ENCODE measurements at places on chromosomes 16 and 17.

DNA sequence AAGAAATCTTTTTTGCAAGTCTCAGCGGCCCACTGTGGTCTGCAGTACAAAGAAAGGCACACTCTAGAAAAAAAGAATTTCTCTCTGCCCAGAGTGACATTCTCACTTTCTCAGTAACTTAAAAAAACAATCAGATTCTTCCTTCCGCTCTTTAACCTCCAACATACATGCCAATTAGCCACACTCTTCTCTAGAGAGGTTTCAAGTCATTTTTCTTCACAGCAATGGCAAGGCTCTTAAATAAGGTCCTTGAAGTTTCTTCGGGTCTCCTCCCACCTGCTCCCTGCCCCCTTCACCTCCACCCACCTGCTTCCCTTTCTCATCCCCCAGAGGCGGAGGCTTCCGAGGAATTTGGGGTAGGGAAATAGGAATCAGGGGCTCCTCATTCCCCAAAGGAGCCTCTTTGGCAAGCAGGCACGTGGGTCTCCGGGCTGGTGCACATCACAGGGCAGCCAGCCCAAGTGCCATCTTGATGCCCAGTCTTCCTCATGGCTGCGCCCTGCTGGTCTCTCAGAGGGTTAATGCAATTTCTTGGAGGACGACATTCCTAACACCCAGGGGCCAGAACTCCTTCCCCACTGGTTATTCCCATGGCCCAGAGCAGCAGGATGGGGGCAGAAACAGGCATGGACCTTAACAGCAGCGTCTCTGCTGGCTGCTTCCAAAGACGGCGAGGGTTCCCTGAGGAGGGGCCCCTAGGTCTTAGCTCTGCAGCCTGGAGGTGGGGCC, 855 bp upstream of the MEOX1 start:
- DNase-seq: no peak

- no peak for DNase-seq
These were observed 45.4 kb downstream of the CDH1 start for GRCh38 chr16:68782198-68783174.

DNA sequence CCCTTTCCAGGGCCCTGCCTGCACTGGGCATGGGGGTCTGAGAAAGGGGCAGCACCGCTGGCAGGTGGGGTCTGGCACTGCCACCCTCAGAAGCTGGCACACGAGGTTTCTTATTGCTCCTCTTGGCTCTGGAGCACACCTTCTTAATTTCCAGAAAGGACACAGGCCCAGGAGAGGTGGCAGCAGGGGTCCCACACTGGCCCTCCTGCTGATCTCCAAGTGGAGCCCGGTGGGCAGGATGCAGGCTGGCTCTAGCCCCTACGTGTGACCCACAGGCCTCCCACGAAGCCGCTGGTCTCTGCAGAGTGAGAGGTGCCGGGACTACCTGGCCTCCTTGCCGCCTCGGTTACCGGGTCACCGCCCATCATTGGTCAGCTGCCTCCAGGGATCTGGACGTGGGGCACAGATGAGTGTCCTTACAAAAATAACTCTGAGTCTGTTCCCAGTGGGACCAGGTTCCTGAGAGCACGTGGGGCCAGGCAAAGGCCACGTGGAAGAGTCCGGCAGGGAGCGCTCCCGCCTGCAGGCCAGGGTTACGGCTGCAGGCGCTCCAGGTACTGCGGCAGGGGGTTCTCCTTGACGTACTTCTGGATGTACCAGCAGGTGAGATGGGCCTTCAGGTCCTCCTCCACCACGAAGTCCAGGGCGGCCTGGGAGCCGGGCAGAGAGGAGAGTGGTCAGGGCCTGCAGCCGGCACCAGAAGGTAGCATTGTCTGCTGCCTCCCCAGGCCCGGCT, 10.3 kb downstream of the NATD1 start:
- DNase-seq: no peak

- DNase-seq: no peak
These were observed 2.1 kb upstream of the BAIAP2 start for GRCh38 chr17:81032641-81033480.

GRCh38 chr16:22727285-22728166, 86.4 kb upstream of the HS3ST2 start:
- DNase-seq: no peak

DNA sequence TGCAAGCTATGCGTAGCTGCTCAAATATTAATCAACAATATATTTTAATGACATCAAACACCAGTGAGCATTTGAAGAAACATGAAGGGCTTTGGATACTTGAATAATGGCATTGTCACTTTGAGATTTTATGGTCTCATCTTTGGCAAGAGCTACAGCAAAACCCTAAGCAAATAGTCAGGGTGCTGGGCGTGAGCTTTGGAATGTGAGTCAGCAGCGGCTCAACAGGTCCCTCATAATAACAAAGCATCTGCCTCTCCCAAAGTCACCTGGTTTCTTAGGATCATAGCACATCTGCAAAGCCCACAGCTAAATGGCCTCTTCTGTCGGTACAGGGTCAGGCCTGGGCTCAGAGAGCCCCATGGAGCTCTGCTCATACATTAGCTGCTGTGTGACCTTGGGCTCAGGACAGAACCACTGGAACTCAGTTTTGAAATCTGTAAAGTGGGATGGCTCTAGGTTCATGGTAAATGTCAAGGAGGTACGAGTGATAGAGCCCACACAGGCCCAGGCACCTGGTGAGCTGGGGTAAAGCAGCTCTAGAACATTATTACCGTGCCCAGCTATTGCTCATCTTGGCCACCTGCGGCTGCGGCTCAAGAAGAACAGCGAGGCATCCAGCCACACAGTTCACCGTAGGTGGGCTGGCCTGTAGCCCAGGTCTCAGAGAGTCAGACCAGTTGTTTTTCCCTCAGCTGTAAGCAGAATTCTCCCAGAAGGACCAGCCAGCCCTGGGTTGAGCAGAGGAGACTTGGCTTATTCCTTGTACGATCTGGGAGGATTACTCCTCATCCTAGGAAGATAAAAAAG, 544.5 kb upstream of the CDH11 start:
- no peak for DNase-seq

DNA sequence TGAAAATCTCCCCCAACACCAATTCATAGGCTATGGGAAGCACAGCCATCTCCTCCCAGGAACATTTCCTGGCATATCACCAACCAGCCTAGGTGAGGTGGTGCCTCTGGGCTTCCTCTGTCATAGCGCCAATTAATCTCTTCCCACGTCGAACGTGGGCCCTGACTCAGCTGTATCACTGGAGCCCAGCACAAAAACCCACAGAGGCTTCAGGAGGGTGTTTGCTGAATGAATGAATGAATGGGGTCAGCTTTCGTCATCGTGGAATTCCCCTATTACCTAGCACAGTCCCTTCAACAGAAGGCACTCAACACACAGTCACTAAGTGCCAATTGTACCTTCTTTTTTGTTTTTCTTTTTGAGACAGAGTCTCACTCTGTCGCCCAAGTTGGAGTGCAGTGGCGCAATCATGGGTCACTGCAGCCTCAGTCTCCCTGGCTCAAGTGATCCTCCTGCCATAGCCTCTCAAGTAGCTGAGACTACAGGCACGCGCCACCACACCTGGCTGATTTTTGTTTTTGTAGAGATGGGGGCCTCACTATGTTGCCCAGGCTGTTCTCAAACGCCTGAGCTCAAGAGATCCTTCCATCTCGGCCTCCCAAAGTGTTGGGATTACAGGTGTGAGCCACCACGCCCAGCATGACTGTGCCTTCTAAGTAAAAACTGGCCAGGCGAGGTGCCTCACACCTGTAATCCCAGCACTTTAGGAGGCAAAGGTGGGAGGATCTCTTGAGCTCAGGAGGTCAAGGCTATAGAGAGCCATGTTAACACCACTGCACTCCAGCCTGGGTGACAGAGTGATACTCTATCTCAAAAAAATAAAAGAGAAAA, 4.1 kb downstream of the ZNF688 start:
- DNase-seq: no peak

DNA sequence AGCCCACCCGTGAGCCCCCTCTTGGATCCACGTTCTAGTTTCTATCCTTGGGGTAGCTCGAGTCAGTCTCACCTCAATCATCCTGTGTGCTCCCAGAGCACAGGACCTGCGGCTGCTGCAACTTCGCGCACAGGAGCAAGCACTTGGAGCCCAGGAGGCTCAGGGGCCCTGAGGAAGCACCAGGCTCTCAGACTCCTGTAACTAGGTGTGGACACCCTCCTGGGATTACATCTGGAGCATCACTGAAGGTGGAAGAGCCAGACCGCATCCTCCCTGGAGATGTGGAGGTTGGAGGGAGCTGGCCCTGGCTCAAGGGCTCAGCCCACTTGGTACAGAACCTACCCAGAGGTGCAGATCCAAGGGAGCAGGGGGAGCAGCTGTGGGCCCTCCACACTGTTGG, 2.7 kb downstream of the HBQ1 start:
- no peak for DNase-seq

GRCh38 chr17:75637143-75637538, 3.9 kb downstream of the SMIM5 start:
- DNase-seq: no peak

DNA sequence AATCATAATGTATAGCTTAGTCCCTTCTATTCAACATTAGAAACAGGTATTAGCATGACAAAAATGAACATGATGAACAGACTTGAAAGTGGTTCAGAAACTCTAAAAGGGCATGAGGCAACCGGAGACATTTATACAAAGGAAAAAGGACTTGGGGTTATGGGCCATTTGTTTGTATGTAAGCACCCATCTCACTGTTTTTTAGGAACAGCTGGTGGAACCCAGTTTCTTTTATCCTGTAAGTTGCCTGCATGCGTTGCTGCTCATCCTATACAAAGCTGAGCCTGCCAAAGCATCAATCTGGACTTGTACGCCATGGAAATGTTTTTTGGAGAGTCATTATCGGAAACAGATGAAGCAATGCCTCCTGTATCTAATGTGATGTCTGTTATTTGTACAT, 72.3 kb upstream of the NACA2 start:
- DNase-seq: no peak

DNA sequence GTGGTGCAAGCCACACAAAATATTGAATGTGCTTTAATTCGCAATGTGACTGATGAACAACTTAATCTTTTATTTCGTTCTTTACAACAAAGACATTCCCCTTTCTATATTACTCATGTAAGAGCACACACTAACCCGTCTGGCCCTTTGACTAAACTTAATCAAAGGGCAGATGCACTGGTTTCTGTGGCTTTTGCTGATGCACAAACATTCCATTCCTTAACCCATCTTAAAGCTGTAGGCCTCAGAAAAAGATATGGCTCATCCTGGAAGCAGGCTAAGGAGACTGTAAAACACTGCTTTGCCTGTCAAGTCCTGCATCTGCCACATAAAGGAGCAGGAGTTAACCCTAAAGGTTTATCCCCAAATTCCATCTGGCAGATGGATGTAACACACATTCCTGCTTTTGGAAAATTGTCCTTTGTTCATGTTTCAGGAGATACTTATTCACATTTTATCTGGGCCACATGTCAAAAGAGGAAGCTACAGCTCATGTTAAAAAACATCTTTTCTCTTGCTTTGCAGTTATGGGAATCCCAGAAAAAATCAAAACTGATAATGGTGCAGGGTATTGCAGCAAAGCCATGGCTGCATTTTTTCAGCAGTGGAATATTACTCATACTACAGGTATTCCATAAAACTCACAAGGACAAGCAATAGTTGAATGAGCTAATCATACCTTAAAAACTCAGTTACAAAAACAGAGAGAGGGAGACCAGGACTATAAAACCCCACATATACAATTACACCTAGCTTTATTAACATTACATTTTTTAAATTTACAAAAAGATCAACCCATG, 137.2 kb downstream of the AHSP start:
- no peak for DNase-seq

DNA sequence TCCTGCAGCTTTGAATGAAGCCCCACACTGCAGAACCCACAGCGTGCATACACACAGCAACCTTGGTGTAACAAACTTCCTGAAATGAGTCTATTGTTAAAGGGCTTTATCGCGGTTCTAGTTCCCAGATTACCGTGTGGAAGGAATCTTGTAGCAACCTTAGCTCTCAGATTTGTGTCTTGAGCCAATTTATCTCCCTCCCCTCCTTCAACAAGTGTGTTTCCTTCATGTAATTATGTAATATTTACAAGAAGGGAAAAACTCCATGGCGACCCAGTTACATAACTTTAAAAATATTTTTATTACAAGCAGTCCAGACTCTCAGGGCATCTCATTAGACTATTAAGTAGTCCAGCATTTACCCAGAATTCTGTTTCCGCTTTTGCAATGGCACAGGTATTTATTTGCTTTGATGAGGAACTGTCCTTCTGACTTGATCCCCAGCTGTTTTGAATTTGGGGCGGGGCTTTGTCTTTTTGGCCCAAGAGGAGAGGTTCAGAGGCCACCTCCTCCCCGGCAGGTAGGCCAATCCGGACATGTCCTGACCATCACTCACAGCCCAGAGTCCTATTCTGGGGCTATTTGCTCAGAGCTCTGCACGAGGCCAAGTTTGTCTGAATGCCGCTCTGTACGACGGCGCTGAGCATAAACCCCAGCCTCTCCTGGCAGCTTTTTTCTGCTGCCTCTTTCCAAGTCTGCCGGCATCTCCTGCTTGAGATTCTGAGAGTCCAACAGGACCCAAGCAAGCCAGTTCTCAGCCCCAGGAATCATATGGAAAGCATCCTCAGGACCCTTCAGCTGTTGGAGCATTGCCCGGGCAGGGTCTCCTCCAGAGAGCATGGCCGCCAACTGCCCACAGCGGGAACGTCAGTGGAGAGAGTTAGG, 35.6 kb downstream of the CLEC16A start:
- DNase-seq: no peak

DNA sequence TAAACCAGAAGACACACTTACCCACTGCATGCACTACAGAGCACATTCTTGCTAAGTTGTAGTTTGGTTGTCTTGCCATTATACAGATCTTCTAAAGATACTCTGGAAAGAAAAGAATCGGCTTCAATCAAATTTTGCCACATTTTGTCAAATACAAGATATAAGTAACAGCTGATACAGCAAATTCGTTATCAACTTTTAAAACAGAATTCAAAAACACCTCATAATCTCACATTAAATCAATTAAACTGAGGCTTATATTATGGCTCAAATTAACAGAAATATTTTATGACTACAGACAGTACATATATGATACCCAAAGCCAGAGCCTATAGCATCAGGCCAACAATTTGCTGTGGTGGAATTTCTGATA, 5.4 kb downstream of the DNAJA2 start:
- no peak for DNase-seq

DNA sequence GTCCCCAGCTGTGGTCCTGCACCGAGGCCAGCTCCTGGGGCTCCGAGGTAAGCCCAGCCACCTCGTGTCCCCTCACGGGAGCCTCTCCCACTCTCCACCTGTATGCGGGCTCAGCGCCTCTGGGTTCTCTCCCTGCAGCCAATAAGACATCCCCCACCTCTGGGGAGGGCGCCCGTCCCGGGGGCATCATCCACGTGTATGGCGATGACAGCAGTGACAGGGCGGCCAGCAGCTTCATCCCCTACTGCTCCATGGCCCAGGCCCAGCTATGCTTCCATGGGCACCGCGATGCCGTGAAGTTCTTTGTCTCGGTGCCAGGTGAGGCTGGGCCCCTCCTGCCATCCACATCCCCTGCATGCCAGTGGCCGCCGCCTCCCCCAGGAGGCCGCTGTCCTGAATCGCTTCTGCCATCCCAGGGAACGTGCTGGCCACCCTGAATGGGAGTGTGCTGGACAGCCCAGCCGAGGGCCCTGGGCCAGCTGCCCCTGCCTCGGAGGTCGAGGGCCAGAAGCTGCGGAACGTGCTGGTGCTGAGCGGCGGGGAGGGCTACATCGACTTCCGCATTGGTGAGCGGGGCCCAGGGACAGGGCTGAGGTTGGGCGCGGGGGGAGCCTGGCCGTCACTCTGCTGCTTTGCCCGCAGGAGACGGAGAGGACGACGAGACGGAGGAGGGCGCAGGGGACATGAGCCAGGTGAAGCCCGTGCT, 3.1 kb downstream of the NME3 start:
- DNase-seq: no peak

- DNase-seq: no peak
These were observed 11.4 kb upstream of the APOH start for GRCh38 chr17:66240630-66241029.

Data from body of pancreas (tissue), 4 donors.